GOT3 (cell line): ENCODE measurements at places on chromosomes 12 and 14.

DNA sequence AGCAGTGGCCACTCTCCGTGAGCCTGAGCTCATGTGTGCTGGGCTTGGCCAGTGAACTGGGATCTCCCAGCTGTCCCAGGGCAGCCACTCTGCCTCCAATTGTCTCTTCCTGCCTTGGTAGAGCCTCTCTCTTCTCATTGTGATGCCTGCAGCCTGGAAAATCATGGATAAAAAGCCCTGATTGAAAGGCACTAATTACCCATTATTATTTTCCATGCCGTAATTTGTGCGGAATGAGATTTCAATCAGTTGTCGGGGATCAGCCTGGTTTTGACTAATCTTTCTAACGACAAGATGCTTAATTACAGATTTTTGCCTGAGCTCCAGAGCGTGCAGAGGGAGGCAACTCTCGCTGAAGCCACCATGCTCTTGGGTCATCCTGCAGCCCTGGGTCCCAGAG is 52.7 kb downstream of the ESRRB start:
- no peak for DNase-seq

DNA sequence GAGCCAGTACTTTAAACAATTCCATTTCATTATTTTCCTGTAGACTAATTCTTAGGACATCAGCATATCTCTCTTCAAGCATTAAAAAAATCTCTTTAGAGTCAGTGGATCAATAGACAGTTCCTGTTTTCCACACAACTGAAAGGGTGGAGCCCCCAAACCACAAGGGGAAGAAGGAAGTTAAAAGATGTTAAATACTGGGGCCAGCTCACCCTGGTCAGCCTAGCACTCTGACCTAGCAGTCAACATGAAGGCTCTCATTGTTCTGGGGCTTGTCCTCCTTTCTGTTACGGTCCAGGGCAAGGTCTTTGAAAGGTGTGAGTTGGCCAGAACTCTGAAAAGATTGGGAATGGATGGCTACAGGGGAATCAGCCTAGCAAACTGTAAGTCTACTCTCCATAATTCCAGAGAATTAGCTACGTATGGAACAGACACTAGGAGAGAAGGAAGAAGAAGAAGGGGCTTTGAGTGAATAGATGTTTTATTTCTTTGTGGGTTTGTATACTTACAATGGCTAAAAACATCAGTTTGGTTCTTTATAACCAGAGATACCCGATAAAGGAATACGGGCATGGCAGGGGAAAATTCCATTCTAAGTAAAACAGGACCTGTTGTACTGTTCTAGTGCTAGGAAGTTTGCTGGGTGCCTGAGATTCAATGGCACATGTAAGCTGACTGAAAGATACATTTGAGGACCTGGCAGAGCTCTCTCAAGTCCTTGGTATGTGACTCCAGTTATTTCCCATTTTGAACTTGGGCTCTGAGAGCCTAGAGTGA is at the start of gene LYZ:
Gene LYZ, plus strand, starts transcription at position 220 of the 777 bp plus-strand sequence. Its CDS starts 28 bp downstream, at position 248.
- DNase-seq: no peak

DNA sequence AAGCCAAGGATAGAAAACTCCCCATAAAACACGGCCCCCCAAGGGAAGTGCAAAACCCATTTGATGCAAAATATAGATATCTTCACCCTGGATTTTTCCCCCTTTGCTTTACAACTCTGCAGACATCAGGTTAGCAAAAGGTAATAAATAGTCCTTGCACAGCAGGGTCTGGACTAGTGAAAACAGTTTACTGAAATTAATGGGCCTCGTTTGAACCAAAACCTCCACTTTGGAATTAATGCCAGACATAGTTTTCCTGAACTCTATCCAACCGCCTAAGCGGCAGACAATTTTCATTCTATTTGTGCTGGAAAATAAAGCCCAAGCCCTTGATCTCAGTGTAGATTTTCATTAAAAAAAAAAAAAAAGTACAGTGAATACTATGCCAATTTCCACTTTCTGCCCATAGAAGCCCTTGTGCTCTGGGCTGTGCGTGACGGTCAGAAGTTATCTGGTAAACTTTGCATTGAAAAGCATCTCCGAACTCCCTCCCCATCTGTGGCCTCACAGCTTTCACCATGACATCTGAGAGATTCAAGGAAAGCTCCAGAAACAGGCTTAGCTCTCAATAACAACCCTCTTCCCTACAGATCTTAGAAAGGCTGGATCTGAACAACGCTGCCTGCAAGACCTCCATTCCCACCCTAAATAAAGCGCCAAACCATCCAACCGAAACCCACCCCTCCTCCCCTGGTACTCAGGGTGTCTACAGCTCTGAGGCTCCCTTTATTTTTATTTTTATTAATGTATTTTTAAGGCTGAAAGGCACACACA is 11.0 kb upstream of the IRF2BPL start:
- DNase-seq: no peak

DNA sequence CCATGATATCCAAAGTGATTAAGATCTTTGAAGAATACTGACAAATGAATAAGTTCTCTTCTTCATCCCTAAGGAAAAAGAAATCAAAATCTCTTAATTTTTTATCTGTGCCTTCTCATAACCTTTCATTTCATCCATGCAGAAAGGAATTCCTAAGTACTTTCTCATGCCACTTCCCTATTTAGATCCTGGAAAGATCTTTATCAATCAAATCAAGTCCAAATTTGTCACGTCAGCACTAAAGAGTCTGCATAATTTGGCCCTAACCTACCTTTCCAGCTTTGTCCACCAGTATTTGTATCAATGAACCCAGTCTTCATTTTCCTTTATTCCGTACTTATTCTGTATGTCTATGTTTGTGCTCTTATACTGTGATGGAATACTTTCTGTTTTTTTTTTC is 41.2 kb downstream of the VEZT start:
- DNase-seq: no peak

- no peak for DNase-seq
Observed at GRCh38 chr12:27542628-27543027, 18.6 kb downstream of the PPFIBP1 start.

DNA sequence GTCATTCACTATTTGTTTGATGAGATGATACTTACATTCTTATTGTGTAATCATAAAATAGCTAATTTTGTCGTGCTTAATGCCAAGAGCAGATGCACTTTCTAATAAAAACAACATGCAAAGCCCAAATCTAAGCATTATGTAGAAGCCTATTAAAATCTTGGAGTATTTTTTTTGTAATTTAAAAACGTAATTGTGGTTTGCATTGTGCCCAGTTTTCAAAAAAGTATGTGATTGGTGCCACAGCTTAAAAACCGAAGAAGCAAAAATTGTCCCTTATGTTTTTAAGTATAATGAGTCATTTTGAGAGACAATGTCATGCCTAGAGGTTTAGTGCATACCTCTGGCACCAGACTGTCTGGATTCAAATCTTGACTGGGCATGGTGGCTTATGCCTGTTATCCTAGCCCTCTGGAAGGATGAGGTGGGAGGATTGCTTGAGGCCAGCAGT is 464.8 kb upstream of the RGS6 start:
- DNase-seq: no peak

- no peak for DNase-seq
Observed at GRCh38 chr12:129481921-129482320, 421.9 kb downstream of the TMEM132D start.

GRCh38 chr14:74333909-74334308 is 14.4 kb upstream of the VRTN start:
- DNase-seq: no peak

GRCh38 chr12:19572920-19573558 is 133.7 kb downstream of the AEBP2 start:
- DNase-seq: no peak

DNA sequence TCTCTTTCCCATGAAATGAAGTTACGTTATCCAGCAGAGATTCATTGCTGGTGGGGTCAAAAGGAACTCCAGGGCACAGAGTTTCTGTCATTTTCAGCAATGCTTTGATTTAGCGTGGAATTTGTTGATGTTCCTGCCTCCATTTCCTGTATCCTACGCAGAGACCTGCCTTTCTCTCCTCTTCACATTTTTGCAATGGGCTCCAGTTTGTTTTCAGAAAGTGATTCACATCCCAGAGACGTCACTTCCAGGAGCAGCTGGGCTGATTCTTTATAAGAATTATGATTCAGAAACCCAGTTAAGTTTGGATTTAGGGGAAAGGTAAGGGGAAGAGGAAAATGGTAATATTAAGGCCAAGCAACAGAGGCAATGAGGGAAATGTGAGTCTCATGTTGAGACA is 11.6 kb downstream of the RNASE10 start:
- no peak for DNase-seq

- DNase-seq: no peak
Observed at GRCh38 chr12:107735763-107736162, 25.2 kb downstream of the PRDM4 start.

DNA sequence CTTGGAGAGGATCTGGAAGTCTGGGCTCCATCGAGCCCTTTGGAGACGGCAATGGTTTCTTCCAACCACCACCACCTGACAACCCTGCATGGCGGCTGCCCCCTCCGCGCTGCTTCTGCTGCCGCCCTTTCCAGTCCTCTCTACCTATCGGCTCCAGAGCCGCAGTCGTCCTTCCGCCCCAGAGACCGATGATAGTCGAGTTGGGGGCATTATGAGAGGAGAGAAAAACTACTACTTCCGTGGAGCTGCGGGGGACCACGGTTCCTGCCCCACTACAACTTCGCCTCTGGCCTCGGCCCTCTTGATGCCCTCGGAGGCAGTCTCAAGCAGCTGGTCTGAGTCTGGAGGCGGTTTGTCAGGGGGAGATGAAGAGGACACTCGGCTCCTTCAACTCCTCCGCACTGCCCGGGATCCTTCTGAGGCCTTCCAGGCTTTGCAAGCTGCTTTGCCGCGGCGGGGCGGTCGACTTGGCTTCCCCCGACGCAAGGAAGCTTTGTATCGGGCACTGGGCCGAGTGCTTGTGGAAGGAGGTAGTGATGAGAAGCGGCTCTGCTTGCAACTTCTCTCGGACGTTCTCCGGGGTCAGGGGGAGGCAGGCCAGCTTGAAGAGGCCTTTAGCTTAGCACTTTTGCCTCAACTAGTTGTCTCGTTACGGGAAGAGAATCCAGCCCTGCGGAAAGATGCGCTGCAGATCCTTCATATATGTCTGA is 499 bp downstream of the TOGARAM1 start:
- DNase-seq: no peak

- no peak for DNase-seq
Observed at GRCh38 chr14:54123841-54124240, 167.2 kb upstream of the BMP4 start.

- no peak for DNase-seq
Observed at GRCh38 chr14:26905229-26905628, 307.4 kb upstream of the NOVA1 start.

GRCh38 chr12:49189731-49190716 is 1.1 kb upstream of the TUBA1A start:
- no peak for DNase-seq

- no peak for DNase-seq
Observed at GRCh38 chr14:51616256-51616655, 35.5 kb upstream of the FRMD6 start.

- no peak for DNase-seq
Observed at GRCh38 chr14:23322568-23323517, 1.6 kb downstream of the PABPN1 start.
